ENCODE measurements at places on chromosomes 6 and 20.

GRCh38 chr6:114100215-114100994 lies 129.5 kb upstream of the HDAC2 start:
- no peak for DNase-seq

DNA sequence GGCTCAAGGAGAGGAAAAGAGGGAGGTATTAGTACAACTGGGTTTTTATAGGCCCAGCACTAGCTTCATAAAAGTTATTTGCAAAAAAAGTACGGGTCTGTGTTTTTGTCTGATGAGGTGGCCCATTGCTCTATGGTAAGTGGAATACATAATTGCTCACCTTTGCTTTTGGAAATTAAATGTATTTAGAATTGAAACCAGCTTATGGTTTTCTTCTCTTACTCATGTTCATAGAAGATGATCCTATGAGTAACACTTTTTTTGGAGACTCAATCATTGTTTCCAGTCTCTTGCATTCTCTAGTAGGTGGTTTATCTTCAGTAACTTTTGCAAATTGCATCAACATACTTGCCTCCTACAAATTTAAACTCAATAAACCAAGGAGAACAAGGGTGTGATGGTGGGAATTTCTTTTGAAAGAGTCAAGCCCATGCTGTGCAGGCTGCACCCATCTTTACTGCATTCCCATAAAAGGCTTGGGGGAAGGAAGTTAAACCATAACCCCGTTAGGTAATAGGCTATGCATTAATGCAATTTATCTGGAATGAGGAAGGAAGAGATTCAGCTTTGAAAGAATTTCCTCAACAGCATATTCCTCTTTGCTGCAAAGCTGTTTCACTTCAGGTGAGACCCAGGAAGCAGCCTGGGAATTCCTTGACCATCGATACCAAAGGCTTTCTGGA lies 48.5 kb upstream of the EDN1 start:
- no peak for DNase-seq

DNA sequence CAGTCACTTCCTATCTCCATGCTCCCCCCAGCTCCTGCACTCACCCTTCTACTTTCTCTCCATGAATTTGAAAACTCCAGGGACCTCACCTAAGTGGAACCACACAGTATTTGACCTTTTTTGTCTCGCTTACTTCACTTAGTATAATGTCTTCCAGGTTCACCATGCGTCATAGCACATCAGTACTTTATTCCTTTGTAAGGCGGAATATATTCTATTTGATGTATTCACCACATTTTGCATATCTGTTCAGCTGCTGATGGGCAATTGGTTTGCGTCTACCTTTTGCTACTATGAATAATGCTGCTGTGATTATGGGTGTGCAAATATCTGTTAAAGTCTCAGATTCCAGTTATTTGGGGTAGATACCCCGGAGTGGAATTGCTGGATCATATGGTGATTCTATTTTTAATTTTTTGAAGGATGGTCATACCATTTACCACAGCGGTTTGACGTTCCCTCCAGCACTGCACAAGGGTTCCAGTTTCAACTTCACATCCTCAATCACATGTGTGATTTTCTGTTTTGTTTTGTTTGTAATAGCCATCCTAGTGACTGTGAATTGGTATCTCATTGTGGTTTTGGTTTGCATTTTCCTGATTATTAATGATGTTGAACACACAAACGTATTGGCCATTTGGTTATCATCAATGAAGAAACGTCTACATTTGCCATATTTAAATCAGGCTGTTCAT lies 20.3 kb upstream of the SYNDIG1 start:
- no peak for DNase-seq

DNA sequence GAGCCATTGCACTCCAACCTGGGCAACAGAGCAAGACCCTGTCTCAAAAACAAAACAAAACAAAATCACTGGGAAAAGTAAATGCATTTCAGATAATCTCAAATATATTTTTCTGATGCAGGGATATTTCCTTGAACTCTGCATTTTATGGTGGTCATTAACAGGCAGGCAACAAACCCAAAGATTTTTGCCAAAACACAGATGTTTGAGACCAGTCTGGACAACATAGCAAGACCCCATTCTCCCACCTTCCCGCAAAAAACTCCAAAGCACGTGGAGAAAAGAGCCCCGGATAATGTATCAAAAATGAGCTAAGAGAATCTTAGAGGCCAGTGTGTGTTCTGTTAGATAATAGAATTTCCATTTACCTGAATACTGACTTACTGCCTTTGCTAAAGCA lies 44.3 kb downstream of the SLC9A8 start:
- no peak for DNase-seq

DNA sequence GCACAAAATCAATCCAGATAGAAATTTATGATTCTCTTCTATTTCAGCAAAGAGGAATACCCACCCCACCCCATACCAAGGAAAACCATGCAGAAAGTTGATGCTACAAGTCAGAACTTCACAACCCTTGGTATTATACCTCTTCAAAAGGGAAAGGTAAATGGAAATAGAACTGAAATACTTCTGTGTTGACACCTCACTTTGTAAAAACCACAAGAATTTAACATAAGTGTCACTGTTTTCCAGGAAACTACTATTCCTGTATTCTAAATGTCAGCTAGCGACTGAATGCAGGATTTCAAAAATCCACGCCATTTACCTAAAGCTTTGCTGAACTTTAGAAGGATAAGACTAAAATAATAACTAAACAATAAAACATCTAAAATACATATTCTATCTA lies 3.6 kb downstream of the CPNE1 start:
- DNase-seq = no peak

DNA sequence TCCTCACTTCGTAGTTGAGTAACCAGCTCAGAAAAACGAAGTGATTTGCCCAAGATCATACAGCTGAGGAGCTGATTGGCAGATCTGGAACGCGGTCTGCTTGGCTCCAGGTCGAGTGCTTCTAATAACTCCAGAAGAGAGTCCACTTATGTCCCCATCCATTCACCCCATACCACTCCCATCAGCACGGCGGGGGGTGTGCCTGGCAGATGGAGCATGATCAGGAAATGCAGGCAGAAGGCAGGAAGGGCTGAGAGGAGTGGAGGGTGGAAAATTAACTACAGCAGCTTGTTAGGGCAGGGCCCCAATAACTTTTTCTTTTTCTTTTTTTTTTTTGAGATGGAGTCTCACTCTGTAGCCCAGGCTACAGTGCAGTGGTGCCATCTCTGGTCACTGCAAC lies 15.0 kb downstream of the FITM2 start:
- DNase-seq = no peak

- DNase-seq = peak; percentile 69
These were observed 154.2 kb upstream of the QKI start for GRCh38 chr6:163260111-163260895.

DNA sequence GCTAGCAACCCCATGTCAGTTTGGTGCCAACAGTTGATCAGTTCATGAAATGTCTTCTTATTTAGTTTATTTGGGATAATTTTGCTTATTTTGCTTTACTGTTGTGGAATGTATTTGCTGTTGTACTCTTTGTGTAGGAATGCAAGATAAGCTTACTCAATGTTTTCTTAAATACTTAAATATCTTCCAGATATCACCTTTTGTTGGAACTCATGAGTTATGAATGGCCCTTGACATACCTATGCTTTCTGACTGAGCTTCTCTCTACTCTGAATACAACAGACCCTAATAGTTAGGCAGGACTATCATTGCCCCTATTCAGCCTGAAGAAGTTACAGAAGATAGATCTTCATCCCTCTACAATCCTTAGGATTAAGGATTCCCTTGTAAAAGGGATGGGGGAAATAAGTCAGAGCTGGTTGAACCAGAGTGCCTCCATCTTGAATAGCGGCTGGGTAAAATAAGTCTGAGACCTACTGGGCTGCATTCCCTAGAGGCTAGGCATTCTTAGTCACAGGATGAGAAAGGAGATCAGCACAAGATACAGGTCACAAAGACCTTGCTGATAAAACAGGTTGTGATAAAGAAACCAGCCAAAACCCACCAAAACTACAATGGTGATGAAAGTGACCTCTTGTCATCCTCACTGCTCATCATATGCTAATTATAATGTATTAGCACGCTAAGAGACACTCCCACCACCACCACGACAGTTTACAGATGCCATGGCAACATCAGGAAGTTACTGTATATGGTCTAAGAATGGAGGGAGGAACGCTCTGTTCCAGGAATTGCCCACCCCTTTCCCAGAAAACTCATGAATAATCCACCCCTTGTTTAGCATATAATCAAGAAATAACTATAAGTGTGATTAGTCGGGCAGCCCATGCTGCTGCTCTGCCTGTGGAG lies 196.9 kb downstream of the AKAP7 start:
- DNase-seq = no peak

GRCh38 chr6:136723780-136724179 lies 68.5 kb downstream of the MAP3K5 start:
- no peak for DNase-seq

DNA sequence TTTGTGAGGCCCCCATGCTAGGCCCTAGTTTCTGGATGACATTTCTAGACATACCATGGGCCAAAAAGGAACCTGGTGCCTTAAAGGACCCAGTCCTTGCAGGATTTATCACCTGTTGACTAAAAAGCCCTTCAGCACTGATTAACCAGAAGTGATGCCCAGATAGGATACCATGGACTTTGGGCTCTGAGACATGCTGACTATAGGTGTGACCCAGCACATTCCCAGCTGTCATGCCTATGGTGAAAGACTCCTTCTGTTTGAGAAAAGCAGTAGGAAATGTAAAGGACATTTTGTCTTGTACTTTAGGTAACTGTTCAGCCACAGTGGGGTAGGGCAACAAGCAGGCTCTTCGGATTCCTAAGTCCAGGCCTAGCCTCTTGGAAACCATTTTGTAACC lies 724.2 kb downstream of the CD109 start:
- no peak for DNase-seq

GRCh38 chr6:12112540-12113189 lies 100.6 kb downstream of the HIVEP1 start:
- DNase-seq = no peak

- DNase-seq = no peak
These were observed 642.3 kb downstream of the MAFB start for GRCh38 chr20:40046703-40047102.

- DNase-seq = no peak
These were observed 96.9 kb downstream of the NOL4L start for GRCh38 chr20:32488066-32488838.

DNA sequence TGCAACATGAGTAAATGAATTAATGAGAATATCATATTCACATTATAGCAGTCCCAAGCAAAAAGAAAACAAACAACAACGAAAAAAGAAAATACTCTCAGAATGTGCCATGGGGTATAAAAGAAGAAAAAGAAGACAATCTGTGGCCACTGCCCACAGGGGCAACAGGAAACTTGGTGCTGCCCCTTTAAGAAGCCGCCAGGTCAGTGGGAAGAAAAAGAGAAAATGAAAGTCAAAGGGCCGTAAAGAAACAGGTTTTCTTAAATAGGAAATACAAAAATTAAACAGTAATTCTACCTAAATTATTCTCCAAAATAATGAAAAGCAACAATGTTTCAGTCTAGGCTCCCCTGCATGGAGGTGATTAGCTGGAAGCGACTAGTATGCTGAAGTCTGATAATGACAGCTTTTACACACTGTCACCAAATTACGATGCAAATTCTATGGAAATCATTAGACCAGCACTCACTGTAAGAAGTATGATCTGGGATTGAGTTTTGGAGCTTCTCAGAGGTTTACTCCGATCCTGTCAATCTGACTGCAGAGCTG lies 23.6 kb downstream of the GMDS start:
- no peak for DNase-seq

DNA sequence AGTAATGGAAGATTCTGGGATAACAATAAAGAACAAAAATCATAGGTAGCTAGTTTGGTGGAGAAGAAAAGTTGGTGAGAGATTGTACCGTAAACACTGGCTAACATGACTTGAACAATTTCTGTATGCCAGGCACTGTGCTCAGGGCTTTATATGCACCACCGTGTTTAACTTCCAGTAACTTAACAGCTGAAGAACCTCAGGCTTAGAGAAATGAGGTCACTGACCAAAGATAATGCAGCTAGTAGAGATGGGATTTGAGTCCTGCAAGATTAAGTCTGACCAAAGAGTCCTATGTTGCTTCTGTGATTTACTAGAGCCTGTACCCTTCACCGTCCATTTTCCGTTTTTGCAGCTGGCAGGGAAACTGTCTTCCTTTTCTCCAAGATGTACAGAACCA lies 2.7 kb downstream of the CSTF1 start:
- DNase-seq = no peak

- no peak for DNase-seq
These were observed 15.7 kb downstream of the DCBLD1 start for GRCh38 chr6:117498159-117498558.

DNA sequence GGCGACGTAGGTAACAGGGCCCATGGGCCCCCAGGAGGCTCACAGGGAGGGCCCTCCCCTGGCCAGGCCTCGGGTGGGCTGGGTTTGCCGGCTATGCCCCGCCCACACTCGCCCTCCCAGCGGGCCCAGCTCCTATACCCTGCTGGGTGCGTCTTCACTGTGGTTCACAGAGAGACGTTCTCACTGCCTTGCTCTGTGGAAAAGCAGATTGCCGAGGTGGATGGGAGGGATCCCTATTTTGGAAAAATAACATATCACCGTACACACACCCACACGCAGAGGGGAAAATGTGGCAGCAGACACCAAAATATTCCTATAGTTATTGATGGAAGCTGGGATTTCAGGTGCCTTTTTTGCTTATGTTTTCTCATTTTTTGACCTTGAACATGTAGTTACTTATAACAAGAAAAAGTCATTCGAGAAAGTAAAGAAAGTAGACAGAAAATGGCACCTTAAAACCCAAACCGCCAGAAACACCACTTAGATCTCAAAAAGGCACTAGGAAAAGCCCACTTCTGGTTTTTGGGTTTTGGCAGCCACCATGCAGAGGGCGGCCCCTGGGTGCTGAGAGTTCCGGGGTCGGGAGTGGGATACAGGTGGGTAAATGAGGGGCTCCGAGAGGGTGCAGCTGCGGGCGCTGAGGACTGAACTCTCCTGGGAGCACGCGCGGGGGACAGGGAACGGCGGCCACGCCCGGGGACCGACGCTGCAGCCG lies 49.4 kb downstream of the TMEM242 start:
- DNase-seq = no peak

DNA sequence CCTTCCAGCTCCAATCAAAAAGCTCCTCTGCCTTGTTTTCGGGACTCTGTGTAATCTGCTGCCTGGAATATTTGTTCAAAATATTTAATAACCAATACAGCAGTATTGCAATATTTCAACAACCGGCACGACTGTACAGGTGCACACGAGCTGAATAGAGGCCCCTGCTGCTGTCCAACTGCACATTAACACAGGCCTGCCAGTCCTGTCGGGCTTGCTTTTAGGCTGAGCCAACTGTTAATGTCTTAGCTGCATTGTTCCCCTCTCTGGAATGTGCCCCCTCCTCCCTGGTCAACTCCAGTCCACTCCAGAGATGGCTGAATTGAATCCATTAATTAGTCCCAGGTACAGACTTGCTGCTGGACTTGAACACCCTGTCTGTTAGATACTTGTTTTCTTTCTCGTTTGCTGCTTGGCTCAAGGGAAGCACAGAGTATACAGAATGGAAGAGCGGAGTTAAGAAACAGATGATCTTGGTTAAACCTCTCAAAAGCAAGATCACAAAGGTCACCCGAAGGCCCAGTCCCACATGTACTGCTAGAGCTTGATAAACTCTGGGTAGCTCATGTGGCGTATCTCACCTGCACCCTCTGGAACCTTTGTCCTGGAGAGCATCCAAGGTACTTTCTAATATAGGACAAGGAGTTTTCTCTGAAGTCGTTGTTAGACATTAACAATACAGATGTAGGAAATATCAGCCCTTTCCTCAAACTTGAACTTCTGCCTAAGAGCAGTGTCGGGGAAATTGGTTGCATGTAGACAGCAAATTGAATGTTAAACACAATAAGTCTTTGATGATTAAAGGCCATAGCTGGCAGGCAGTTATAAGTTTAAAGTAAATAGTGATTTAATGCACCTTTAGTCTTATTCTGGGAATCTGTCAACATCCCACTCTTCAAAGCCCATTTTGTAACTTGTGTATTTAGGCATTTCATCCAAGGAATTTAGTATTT lies 31.9 kb downstream of the SHLD1 start:
- no peak for DNase-seq
